Suppressor macrophage treated with lipopolysaccharide for 4 hours (primary cell): ENCODE measurements at places on chromosomes 1 and 21.

- DNase-seq = peak; percentile 83
Observed at GRCh38 chr21:42746593-42747275, 93.3 kb downstream of the PDE9A start.

DNA sequence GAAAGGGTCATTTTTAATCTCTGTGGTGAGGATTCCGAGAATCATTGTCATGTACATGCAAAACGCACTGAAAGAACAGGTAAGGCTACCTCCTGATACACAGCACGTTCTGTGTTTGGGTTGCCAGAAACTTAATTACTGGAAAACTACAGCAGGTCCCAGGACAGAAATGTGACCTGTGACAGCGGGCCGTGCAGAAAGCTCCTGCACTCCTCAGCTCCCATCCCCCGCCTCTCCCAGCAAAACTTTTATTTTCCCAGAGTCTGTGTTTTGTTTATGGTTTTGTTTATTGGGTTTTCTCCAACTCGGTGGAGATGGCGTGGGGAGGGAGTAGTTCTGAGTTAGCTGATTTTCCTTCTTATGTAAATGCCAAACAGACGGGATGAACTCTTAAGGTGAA lies 44.7 kb downstream of the SLC44A3 start:
- no peak for DNase-seq

DNA sequence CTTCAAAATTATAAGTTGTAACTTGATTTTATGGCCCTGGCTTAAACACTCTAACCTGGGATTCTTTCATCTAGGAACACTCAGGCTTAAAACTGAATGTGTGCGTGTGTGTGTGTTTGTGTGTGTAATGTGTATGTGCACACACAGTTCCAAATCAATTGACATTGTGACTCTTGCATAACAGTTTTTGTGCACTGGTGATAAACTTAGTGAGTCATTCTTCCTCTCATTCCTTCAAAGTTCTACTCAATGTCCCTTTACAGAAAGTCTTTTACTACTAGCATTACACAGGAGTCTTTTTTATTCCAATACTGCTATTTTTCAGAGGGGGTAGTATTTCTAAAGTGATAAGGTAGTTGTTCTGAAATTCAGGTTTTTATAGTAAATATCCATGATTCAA lies 943.6 kb downstream of the KCNT2 start:
- no peak for DNase-seq

- no peak for DNase-seq
Observed at GRCh38 chr1:3018576-3018975, 2.7 kb upstream of the ACTRT2 start.

DNA sequence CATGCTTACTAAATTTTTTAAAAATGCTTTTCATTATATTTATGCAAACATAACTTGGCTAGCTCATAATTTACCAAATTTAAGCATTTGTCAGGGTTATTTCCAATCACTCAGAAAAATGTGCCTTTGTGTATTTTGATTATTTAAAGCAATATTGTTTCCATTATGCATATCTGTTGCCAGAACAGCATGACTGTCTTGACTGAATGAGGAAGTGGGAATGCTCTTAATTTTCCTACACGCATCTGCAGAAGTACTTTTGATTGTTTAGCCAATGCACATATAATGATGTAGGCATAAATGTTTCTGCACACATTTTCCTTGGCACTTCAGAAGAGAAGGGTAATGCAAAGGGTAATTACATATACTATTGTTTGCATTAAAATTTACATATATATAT lies 92.5 kb upstream of the ADGRL2 start:
- DNase-seq = no peak

- DNase-seq = no peak
Observed at GRCh38 chr1:155326020-155326526, 5.4 kb downstream of the RUSC1 start.

DNA sequence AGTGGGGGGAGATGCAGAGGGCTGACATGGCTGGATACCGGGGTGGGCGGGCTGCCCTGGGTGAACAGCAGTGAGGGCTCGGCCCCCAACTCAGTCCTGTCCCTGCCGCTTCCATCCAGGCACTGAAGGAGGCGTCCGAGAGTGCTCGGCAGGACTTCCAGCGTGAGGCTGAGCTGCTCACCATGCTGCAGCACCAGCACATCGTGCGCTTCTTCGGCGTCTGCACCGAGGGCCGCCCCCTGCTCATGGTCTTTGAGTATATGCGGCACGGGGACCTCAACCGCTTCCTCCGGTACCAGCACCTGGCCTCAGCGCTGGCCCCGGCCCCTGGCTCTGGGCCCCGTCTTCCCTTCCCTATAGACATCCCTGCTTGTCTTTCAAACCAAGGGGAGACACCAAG lies 15.6 kb downstream of the NTRK1 start:
- DNase-seq = no peak

DNA sequence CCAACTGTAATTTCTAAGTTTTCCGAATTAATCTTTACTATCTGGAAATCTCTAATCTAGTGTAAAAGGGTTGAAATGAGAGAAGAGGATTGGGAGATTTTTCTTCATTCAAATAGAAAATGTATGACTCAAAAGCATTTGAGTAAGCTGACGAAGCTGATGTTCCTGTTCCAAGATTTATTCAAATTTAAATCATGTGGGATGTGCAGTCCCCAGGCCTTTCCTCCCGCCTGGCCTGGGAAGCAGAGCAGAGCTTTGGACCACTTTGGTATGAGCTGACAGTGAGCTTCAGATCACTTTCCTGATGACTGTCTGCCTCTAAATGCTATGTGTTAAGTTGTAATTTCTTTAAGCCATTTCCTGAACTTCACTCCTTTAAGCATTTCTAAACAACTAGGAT lies 192.0 kb downstream of the DHRS3 start:
- no peak for DNase-seq

GRCh38 chr1:93042187-93043056 lies 36.7 kb upstream of the MTF2 start:
- peak; percentile 63 for DNase-seq

GRCh38 chr1:97073936-97074335 lies 352.4 kb downstream of the PTBP2 start:
- DNase-seq = no peak

DNA sequence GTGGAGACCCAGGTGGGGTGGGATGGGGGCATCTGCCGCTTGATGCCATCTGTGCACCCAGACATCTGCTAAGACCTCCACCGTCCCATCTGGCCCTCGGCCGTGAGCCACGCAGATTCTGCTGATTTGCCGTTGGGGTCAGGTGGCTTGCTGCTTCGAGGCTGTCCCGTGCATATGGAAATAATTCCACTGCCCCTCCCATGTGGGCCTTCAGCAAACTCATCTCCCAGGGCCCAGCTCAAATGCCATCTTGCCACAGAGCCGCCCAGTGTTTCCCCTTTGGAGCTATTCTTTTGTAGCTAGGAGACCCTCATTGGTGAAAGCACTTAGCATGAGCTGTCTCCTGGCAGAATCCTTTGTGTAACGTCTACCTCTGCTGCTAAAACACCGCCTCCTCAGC lies 99.8 kb downstream of the KAZN start:
- DNase-seq = no peak

GRCh38 chr1:923991-924655 lies 400 bp downstream of the SAMD11 start:
- no peak for DNase-seq

DNA sequence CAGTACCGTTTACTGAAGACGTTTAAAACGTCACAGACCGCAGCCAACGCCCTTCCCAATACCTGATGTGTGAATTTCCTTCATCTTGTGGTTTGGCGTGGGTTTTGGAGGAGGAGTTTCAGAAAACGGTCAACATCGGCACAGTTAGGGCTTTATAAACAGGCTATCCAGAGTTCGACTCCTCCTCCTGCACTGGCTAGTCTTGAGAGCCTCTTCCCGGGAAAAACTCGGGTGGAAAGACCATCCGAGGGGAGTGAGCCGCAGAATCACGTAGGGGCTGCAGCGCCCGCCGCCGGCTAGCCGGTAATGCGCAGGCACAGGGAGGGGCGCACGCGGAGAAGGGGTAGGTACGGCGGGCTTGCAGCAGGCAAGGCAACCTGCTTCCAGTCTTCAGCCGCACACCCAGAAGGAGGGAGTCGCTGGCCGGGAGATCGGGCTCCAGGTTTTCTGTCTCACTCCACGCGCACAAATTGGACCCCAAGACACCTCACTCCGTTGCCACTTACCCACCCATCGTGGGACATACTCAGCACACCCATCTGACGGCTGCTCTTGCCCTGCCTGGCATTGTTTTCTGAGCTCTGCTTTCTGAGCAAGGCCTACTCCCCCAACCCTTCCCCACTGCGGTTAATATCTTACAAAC lies 25.4 kb downstream of the SLC19A2 start:
- DNase-seq = no peak

- DNase-seq = no peak
Observed at GRCh38 chr1:179761296-179761695, 18.2 kb downstream of the FAM163A start.

DNA sequence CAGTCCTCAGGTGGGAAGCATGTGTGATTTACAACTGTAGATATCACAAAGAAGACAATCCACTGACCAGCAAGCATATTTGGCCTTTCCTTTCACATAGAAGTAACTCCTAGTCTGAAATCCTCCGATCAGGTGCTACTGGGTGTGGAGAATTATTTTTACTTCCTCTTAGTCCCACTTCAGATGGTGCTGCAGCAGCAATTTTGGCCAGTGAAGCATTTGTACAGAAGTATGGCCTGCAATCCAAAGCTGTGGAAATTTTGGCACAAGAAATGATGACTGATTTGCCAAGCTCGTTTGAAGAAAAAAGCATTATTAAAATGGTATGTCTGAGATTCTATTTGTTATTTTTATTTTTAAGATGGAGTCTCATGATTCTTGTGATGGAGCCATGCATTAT lies 51.0 kb downstream of the SCP2 start:
- no peak for DNase-seq

DNA sequence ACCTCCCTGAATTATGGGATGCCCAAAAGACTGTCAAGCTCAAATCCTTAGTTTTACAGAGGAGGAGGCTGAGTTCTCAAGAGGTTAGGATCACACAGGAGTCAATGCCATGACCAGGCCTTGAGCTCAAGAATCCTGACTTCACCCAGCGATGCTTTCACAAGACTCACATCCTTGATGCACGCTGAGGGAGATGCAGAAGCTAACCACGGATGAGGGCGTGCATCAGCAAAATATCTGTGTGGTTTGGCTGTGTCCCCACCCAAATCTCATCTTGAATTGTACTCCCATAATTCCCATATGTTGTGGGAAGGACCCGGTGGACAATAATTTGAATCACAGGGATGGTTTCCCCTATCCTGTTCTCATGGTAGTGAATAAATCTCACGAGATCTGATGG lies 133.2 kb downstream of the KCNJ6 start:
- no peak for DNase-seq

DNA sequence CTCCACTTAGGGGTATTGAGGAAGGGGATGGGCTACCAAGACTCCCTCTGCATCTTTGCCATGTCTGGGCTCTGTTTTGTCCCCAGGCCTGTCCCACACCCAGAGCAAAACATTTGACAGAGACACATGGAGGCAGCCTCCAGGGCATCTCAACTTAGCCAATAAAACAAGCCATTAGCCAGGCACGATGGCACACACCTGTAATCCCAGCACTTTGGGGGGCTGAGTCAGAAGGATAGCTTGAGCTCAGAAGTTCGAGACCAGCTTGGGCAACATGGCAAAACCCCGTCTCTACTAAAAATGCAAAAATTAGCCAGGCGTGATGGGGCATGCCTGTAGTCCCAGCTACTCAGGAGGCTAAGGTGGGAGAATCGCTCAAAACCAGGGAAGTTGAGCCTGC lies 120.3 kb upstream of the IPO9 start:
- DNase-seq = no peak

DNA sequence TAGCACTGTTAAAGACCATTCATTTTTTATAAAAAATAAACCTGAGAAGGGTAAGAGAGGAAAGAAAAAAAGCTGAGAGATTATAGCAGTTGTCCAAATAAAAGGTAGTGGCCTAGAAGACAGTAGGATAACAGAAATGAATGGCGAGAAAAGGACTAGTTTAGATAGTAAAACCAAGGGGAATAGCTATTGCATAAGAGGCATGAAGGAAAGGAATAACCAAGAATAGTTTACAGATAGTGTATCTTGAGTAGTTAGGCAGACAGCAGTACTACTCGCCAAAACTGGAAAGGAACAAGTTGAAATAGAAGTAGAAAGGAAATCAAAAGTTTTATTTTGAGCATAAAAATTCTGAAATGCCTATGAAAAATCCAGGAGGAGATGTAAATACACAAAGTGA lies 70.5 kb downstream of the EIF4G3 start:
- DNase-seq = no peak

DNA sequence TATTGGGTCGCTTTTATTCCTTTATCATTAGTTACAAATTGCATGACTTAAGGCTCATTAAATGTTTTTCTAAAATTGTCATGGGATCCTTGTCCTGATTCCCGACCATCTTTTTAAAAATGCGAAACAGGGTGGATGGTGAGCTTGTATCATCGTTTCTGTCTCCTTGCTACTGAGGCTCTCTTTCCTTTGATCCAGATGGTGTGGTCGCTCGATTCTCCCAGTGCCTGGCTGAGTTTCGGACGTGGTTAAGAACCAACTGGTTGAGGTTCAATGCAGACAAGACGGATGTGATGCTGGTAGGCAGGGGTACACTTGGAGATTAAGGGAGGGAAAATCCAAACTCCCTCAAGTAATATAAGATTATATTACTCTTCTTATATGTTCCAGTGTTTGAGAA lies 1.2 kb downstream of the MIER1 start:
- no peak for DNase-seq

GRCh38 chr1:228099331-228099732 lies 3.8 kb downstream of the C1orf35 start:
- no peak for DNase-seq

DNA sequence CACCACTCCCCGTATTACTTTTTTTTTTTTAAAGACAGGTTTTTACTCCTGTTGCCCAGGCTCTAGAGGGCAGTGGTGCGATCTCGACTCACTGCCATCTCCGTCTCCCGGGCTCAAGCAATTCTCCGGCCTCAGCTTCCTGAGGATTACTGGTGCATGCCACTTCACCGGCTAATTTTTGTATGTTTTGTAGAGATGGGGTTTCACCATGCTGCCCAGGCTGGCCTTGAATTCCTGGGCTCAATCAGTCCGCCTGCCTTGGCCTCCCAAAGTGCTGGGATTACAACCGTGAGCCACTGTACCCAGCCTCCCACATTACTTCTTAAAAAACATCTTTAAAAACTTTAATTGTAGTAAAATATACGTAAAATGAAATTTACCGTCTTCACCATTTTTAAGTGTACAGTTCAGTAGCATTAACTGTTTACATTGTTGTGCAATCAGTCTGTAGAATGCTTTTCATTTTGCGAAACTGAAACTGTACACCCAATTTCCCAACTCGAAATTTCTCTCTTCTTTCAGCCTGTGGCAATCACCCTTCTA lies 77.0 kb downstream of the ZMYM4 start:
- DNase-seq = peak; percentile 88

DNA sequence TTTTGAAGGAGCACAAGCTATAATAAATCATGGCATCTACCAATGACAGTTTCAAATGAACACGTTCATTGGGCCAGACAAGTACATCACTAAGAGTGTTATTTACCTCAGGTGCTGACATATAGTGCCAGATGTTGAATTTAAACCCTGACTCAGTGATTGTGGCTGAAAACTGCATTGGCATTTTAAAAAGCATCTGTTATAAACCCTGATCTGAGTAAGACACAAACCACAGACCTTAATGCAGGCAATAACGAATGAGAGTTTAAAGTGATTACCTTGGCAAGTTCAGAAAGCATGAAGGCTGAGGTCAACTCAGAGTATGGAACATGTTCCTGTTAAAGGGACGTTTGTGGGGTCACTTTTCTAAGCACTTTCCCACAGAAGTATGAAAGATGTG lies 865.1 kb upstream of the TMPRSS15 start:
- DNase-seq = no peak
